ENCODE measurements at places on chromosomes 5 and 9. TPM values are rescaled to one million over a fixed set of nuclear protein-coding genes. Genes with fewer than 3 reads are reported as not detected.

Gene TOMM5
- 58.8 TPM for total RNA-seq

DNA sequence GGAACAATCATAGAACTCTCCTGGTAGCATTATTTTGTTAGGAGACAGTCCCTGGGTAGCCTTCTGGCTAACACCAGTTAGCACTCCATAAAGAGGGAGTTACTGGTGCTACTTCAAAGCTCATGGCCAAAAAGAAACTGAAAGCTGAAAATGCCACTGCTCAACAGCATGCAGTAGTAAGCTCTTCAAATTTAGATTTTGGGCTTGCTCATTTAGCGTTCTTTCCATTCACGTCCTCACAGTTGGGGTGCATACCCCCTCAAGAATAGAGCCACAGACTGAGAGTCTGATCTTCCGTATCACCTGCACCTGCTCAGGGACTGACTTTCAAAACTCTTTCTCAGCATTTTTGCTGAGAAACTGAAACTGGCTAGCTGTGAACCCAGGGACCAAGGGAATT lies 24.7 kb downstream of the NTRK2 start:
- DNase-seq: no peak

GRCh38 chr5:58239045-58239444 lies 220.8 kb downstream of the PLK2 start:
- no peak for DNase-seq

- DNase-seq: no peak
Measured at GRCh38 chr9:103242025-103242424, 246.9 kb downstream of the CYLC2 start.

DNA sequence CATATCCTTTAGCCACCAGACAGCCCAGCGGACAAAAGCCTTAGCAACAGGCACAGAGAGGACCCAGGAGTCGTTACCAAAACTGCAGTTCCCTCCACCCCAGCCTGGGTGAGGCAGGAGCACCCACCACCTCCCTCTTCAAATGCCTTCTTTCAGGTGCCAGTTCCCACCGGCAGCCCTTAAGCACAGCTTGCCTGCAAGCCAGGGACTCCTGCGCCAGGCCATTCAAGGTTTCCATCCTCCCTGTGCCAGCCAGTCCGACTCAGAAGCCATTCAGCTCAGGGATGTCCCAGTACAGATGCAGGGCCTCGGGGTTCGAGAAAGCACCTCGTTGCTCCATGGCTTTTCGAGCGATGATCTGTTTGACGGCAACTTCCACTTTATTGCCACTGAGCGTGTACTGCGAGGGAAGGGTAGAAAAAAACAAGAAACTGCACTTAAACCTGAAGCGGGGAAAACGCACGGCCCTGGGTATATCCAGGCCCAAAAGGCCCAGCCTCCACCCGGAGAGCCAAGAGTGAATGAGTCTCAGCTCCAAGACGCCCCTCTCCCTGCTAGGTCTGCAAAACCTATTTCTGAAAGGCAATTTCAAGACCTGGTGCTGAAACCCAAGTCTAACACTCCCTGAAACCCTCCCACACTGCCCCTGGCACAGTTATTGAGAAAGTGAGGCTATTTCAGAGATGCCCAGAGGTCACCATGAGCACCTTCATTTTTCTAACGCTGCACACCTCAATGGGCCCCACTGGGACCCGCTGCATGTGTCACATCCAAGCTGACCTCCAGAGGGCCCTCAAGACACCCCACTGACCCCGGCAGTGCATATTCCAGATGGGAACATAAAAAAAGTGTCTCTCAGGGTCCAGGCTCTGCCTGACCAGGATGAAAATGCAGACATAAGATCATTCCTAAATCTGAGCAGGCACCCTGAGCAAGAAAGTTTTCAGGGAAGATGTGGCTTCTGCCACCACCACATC lies 36.8 kb upstream of the ZNF354A start:
- no peak for DNase-seq

DNA sequence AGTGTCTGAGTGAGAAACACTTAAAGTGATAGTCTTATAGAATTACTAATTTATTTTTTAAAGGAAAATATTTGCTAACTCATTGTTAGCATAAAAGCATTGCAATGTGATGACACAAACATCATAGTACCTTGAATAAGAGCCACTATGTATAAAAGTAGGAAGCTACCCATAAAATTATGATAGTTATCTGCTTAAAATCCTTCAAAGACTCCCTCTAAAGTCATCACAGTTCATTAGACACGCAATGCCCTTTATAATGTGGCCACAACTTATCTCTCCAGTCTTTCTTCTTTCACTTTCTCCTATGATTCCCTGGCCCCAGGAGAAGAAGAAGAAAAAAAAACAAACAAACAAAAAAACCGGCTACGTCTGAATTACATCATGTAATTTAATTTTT lies 1144.0 kb upstream of the NUDT12 start:
- DNase-seq: no peak

DNA sequence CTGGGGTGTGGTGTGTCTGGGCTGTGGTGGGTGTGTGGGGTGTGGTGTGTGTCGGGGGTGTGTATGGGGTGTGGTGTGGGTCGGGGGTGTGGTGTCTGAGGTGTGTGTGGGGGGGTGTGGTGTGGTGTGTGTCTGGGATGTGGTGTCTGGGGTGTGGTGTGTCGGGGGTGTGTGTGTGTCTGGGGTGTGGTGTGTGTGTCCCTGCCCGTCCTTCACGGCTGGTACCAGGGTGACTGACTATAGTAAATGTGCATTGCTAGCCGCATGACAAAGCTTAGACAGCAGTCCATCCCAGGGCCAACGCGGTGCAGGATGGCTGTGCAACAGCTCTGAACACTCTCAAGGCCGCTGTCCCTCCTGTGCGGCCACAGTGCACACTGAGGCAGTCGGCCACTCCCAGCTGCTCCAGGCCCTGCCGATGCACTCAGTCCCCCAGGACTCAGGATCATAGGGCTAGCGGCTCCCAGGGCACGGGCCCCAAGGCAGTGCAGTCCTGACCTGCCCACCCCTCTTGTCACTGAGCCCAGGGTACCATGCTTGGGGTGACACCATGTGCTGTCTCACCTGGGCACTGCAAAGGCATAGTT lies 54.0 kb downstream of the SECISBP2 start:
- no peak for DNase-seq

Data from left cardiac atrium (tissue), 4 donors.